Natural killer cell (primary cell): ENCODE measurements at places on chromosomes 13 and 19.

DNA sequence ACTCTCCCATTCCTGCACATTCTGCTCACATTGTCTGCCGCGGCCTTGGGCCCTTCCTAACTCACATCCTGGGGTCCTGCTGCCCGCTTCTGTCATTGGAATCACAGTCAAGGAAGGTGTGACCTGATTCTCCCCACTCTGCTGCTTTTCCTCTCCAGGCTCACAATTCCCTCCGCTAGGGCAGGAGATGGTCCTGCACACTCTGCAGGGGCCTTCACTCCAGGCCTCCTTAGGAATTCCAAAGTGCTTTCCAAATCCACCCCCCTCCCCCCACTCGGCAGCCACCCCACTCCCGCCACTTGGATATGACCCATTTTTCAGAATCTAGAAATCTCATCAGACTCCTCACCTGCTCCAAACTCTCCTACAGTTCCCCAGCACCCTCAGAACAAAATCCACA, 3.1 kb upstream of the SLC5A5 start:
- no peak for DNase-seq

DNA sequence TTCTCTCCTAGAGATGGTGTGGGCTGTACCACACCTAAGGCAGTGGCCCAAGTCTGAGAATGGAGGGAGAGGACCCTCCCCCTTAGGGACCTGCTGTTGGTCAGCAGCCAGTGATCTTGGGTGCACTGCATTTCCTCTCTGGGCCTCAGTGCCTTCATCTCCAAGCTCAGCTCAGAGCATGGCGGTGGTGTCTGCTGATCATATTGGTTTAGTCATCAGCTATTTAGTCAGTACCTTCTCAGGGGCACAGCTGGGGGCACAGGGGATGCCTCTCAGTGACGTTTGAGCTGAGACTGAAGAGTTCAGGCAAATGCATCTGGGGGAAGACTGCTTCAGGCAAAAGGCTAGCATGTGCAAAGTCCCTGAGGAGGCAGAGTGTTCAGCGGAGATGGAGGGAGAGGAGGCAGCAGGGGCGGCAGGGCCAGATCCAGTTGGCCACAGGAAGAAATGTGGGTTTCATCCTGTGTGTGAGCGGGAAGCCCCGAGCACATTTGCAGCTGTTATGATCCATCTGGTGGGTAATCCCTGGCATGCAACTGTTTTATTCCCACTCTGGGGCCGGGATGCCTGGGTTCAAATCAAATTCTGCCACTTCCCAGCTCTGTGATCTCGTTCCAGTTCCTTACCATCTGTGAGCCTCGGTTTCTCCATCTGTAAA, 15.7 kb upstream of the PGLS start:
- DNase-seq: no peak

DNA sequence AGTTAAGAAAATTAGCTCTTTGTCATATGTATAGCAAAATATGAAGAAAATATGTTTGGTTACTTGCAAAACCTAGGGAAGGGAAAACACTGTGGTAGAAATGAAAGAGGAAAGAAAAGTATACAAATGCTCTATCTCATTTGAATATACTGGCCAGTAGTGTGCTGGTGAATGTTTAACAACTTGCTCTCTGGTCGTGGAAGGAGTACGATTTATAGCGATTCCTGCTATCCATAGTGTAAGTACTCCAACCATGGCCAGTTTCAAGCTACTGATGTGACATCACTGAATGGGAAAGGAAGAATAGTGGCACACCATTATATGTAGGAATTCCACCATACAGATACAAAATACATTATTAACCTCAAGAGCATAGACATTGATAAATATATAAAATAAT, 9.3 kb downstream of the BORA start:
- no peak for DNase-seq

- DNase-seq: no peak
These were observed 9.4 kb upstream of the GRAMD1A start for GRCh38 chr19:34990578-34991192.

GRCh38 chr19:31675193-31675913, 326.1 kb upstream of the TSHZ3 start:
- DNase-seq: no peak

DNA sequence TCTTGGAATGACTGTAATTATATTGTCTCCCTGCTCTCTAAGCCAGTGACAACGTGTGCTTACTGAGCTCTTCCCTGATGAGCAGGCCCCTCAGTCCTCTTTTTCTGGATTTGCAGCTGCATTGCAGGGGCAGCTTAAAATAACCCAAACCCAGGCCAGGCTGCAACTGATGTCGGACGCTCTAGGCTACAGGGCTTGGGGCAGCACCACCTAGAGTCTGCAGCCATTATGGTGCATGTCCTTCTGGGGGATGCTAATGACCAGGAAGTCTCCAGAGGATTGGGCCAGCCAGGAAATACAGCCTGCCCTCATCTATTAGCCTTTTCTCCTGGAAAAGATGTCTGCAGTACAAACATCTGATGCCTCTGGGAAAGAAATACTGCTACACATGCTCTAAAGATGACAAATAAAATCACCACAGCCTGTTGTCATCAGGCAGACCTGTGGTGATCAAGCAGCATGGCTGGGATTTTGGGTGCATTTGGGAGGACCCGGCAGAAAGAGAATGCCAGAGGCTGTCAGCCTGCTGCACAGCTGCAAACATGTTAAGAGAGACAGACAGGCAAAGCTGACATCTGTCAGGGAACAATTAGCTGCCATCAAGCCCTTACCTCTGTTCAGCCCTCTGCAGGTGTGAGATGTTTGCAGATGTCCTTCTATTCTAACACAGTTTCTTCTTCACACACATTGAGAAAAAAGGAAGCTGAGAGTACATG, 51.8 kb downstream of the CCDC70 start:
- no peak for DNase-seq

DNA sequence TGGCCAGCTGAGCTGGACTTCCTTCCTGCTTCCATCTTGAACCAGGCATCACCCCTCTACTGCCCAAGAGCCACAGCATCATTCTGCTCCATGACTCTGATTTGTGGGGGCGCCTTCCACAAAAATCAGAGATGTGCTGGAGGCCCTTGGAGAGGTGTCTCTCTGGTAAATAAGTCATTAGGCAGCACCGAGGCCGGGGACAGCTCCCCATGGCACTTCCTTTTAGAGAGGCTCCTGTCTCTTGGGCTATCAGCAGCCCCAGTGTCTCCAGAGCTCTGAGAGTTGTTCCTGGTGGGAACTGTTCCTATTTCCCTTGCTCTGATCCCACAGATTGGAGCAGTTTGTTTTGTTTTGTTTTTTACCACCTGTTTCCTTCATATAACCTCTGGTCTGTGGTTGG, 19.9 kb downstream of the NWD1 start:
- DNase-seq: no peak

DNA sequence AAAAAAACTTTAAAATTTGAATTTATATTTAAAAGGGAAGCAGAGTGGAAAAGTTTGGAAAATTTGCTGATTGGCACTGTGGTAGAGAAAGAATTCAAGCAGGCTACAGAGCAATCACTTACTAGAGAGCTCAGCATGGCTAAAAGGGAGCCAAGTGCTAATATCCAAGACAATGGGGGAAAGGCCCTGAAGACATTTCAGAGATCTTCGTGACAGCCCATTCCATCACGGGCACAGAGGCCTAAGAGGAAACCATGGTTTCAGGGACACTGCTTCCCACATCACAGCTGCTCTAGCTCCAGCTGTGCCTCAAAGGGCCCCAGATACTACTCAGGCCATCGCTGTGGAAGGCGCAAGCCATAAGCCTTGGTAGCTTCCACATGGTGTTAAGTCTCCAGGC, 73.7 kb downstream of the SGCG start:
- DNase-seq: no peak

DNA sequence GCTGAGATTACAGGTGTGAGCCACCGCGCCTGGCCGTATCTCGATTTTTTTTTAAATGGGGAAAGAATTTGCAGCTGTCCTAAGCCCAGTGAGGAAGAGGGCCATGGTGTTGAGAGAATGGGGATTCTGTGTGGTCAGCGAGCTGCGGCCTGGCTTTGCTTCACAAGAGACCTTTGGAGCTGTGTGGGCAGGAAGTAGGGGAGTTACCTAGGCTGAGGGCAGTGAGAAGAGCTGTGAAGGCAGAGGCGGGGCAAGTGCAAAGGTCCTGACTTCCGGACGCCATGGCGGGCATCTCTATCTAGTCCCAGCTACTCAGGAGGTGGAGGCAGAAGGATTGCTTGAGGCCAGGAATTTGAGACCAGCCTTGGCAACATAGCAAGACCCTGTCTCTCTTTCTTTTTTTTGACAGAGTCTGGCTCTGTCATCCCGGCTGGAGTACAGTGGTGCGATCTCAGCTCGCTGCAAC, 4.9 kb downstream of the AP2A1 start:
- peak; percentile 38 for DNase-seq

- DNase-seq: no peak
These were observed 8.0 kb downstream of the BSG start for GRCh38 chr19:580274-580835.

DNA sequence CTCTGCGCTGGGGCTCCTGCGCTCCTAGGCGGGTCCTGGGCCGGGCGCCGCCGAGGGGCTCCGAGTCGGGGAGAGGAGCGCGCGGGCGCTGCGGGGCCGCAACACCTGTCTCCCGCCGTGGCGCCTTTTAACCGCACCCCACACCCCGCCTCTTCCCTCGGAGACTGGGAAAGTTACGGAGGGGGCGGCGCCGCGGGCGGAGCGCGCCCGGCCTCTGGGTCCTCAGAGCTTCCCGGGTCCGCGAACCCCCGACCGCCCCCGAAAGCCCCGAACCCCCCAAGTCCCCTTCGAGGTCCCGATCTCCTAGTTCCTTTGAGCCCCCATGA, at the start of gene GJB2:
Gene GJB2 (minus strand): TSS at position 103 of the 326 bp plus-strand sequence. CDS start 3,357 bp downstream, outside the sequence.
- DNase-seq: no peak

DNA sequence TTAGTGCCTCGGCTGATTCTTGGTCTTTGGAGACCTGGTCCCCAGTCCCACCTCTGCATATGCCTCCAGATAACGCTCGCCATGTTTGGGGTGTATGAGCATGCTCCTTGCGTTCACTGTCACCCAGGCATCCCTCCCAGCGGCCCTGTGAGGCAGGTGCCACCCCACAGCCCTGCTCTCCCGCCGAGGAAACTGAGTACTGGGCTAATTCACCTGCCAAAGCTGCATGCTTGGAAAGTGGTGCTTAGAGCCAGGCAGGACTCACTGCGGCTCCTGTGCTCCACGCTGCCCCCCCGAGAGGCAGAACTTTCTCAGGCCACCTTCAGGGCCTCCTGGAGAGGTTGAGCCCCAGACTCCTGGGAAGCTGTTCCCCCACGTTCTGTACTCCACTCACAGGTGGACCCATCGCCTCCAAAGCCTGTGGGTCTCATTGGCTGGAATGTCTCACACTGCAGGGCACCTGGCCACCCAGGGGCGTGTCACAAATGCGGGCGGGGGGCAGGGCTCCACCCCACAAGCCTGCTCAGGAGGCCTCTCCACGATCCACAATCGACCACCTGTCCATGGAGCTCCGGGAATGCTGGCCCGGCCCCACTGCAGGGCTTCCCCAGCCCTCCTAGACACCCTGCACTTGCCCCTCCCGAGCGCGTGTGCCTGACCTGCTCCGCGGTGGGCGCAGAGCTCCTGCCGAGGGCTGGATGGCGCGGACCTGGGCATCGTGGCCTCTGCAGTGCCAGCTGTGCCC, 64.6 kb downstream of the ATP11A start:
- DNase-seq: no peak

GRCh38 chr13:20808874-20809273, 35.1 kb upstream of the EEF1AKMT1 start:
- no peak for DNase-seq
